Muscle of leg (tissue), 16 donors: ENCODE measurements at places on chromosomes 7 and 10. TPM values are rescaled to one million over a fixed set of nuclear protein-coding genes. Genes with fewer than 3 reads are reported as not detected.

ACSL5 gene
- 1.7 TPM for total RNA-seq

- H3K27me3 ChIP-seq = no peaks in the 10 kb centered on the region
- H3K36me3 ChIP-seq = no peaks in the 10 kb centered on the region
- H3K4me3 ChIP-seq = peak overlapping the region; percentile 3
- DNase-seq = peak; percentile 32
- no peaks in the 10 kb centered on the region for H3K4me1 ChIP-seq
- no peak overlapping the region for H3K27ac ChIP-seq
Measured at GRCh38 chr10:102185811-102186527, 33.8 kb downstream of the NOLC1 start.

- no peaks in the 10 kb centered on the region for H3K4me1 ChIP-seq
- H3K36me3 ChIP-seq = peaks cover 15% of the 10 kb centered on the region
- peak; percentile 92 for DNase-seq
- no peaks in the 10 kb centered on the region for H3K27me3 ChIP-seq
- H3K4me3 ChIP-seq = no peak overlapping the region
- H3K27ac ChIP-seq = peak overlapping the region; percentile 81
Measured at GRCh38 chr10:79404231-79404609, 41.2 kb downstream of the ZCCHC24 start.

- no peak for DNase-seq
- no peak overlapping the region for H3K4me3 ChIP-seq
- H3K4me1 ChIP-seq = no peaks in the 10 kb centered on the region
Measured at GRCh38 chr7:155694851-155695250, 50.4 kb downstream of the RBM33 start.

AKR1C8 gene
- total RNA-seq = 0.09 TPM

- H3K36me3 ChIP-seq = no peaks in the 10 kb centered on the region
- no peak overlapping the region for H3K27ac ChIP-seq
- no peaks in the 10 kb centered on the region for H3K27me3 ChIP-seq
- DNase-seq = peak; percentile 3
- no peaks in the 10 kb centered on the region for H3K4me1 ChIP-seq
Measured at GRCh38 chr10:54530299-54530698, 270.7 kb downstream of the PCDH15 start.

GRCh38 chr7:11328309-11328708 is 354.6 kb downstream of the PHF14 start:
- H3K4me3 ChIP-seq = no peak overlapping the region
- H3K4me1 ChIP-seq = no peaks in the 10 kb centered on the region
- DNase-seq = no peak
- no peaks in the 10 kb centered on the region for H3K27me3 ChIP-seq
- H3K36me3 ChIP-seq = no peaks in the 10 kb centered on the region

DOCK1 gene
- 43.5 TPM for total RNA-seq

- peaks cover 4% of the 10 kb centered on the region for H3K27me3 ChIP-seq
- no peak overlapping the region for H3K27ac ChIP-seq
- H3K4me3 ChIP-seq = no peak overlapping the region
- H3K4me1 ChIP-seq = peaks cover 3% of the 10 kb centered on the region
Measured at GRCh38 chr7:26508481-26508880, 216.8 kb downstream of the SNX10 start.

DNA sequence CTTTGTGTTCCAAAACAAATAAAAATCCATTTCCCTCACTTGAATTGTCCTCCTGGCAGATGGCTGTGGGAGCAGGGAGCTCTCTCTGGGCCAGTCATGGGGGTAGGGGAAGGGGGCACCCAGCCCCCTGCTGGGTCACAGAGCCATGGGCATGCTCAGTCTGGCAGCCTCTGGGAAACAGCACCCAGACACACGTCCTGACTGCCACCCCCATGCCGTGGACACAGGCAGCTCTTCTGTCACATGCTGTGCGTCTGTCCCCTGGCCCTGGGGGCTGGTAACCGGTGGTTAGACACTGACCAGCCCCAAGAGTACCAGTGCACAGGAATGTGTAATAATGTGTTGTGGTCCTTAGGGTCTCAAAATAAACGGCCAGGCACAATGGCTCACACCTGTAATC is 47.0 kb downstream of the RASGEF1A start:
- no peak for DNase-seq
- H3K4me3 ChIP-seq = no peak overlapping the region
- peaks cover 2% of the 10 kb centered on the region for H3K27me3 ChIP-seq
- H3K27ac ChIP-seq = no peak overlapping the region
- peaks cover 2% of the 10 kb centered on the region for H3K4me1 ChIP-seq

GRCh38 chr7:2003451-2003930 is 229.3 kb downstream of the MAD1L1 start:
- no peak for DNase-seq
- H3K27ac ChIP-seq = no peak overlapping the region
- H3K4me3 ChIP-seq = no peak overlapping the region
- no peaks in the 10 kb centered on the region for H3K27me3 ChIP-seq

- no peak overlapping the region for H3K4me3 ChIP-seq
- H3K36me3 ChIP-seq = no peaks in the 10 kb centered on the region
- H3K27ac ChIP-seq = no peak overlapping the region
- H3K27me3 ChIP-seq = no peaks in the 10 kb centered on the region
- H3K4me1 ChIP-seq = no peaks in the 10 kb centered on the region
Measured at GRCh38 chr7:18993933-18994668, 123.3 kb downstream of the TWIST1 start.

- H3K4me3 ChIP-seq = no peak overlapping the region
- no peak overlapping the region for H3K27ac ChIP-seq
- H3K4me1 ChIP-seq = peaks cover 3% of the 10 kb centered on the region
- no peaks in the 10 kb centered on the region for H3K27me3 ChIP-seq
- no peak for DNase-seq
Measured at GRCh38 chr10:7458556-7458955, 47.7 kb upstream of the SFMBT2 start.

GRCh38 chr7:116334555-116334954 is 124.2 kb downstream of the TES start:
- no peaks in the 10 kb centered on the region for H3K27me3 ChIP-seq
- no peak overlapping the region for H3K27ac ChIP-seq
- no peak for DNase-seq
- H3K4me3 ChIP-seq = no peak overlapping the region

DNA sequence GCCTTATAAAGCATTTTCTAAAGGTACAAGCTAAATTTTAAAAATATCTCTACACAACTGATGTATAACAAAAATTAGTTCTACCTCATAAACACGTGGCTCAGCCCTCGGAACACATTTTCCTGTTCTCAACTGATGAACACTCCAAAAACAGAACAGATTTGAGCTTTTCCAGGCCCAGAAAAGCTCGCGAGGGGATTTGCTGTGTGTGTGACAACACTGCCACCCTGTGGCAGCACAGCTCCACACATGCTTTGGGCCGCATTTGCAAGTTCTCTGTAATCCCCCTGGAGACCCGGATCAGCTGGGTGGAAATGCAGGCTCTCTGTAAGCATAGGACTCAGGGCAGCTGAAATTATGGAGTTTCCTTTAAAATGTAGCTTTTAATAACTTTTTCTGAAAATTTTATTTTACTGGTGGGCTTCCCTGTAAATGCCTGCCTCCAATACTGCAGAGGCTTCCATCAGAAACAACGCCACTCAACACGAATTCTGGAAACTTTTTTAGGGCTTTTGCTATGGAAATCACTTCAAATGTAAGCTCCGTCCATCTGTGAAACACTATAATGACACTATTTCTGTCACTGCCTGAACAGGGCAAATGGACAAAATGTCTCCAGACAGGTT is 155.5 kb downstream of the COBL start:
- H3K36me3 ChIP-seq = no peaks in the 10 kb centered on the region
- DNase-seq = peak; percentile 94
- no peak overlapping the region for H3K4me3 ChIP-seq
- H3K4me1 ChIP-seq = peaks cover 2% of the 10 kb centered on the region

CPXM2 gene
- 3.9 TPM for total RNA-seq

DNA sequence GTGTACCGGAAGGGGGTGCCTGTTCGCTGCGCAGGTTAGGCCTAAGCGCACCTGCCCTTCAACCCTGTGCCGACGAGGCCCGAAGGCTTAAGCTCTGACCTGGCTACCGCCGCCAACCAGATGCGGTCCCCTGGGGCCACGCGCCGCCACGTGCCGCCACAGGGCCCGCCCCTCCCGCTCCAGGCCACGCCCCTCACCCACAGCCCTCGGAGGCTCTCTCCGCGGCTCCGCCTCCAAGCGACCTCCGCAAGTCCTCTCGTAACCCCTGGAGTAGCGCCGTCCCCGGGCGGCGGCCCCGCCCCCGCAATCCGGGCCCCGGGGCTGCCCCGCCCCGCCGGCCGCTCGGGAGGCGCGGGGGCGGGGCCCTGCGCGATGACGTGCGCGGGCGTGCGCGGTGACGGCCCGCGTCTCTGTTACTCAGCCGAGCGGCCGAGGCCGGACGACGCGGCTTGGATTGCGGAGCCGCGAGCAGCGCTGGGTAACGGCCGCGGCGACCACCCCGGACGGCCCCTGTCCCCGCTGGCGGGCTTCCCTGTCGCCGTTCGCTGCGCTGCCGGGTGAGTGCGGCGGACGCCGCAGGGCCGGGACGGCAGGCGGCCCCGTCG is at the start of gene MAPK8:
Gene MAPK8 (plus strand): TSS at position 413 of the 605 bp plus-strand sequence. CDS start 94,984 bp downstream, outside the sequence.
- peaks cover 5% of the 10 kb centered on the region for H3K4me1 ChIP-seq
